ENCODE measurements at places on chromosomes 5 and 9.

- DNase-seq, result no peak
These were observed 33.5 kb upstream of the F2R start for GRCh38 chr5:76682387-76682786.

- DNase-seq, result no peak
These were observed 28.3 kb upstream of the RXRA start for GRCh38 chr9:134298000-134298399.

DNA sequence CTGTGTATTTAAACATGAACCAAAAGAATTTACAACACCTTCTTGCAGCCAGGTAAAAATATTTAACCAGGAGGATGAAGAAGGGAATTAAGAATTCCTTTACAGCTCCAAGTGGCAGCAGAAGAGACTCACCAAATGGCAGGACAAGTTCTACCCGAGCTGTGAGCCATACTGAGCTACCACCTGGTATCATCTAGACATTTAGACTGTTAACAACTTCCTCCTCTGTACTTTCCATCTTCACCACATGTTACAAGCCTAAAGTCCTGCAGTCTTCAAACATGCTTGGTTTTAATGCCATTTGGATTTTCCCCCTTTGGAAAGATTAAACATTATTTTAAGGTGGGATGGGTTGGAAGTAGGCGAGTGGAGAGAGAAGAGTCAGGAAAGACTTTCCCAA, 190.2 kb downstream of the TRPM6 start:
- DNase-seq, result no peak

GRCh38 chr9:111832449-111832848, 37.7 kb upstream of the SHOC1 start:
- no peak for DNase-seq

- DNase-seq, result no peak
These were observed 831 bp upstream of the SHROOM1 start for GRCh38 chr5:132831095-132831860.

- peak; percentile 12 for DNase-seq
These were observed 406.6 kb upstream of the TNC start for GRCh38 chr9:115524453-115525059.

DNA sequence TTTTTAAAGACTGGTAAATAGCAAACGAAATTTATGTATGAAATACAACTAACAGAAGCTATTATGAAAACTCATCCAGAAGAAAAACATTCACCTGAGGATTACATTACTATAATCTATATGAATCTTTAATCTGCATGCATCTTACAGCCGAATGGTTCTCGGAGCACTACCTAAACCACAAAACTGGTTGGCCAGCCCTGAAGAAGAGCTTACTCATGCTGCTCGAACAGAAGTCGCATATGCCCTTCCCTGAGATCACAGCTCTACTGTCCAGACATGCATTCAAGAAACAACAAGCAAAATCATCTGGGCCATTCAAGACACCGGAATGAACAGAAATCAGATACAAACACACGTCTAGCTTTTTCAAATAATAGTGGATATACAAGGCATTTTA, 931.0 kb upstream of the DMAC1 start:
- no peak for DNase-seq

GRCh38 chr5:54884195-54884536, 101.2 kb downstream of the ESM1 start:
- DNase-seq, result no peak

GRCh38 chr5:14305045-14305444, 161.9 kb downstream of the TRIO start:
- DNase-seq, result no peak

Measured in NCI-H2029 treated with DMSO at 0.1 percent for 48 hours (cell line).